ENCODE measurements at places on chromosomes 13 and 19.

DNA sequence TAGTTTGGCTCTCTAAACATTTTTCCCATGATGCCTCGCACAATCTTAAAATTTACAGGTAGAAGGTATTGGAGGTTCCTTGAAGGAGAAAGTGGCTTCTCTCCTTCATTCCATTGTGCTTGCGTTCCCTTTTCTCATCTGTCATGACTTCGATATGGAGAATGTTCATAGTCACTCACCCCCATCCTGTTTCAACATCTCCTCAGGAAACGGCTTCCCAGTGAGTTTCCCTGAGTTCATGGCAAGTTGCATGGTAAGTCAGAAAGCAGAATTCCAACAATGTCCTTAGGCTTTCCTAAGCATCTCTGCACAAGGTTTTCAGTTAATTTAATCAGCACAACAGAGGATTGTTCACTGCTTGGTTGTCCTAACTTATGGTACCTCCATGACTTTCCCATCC lies 581.8 kb upstream of the SLITRK5 start:
- no peak for DNase-seq

GRCh38 chr19:46813839-46814358 lies 25.5 kb upstream of the SLC1A5 start:
- peak; percentile 47 for DNase-seq

DNA sequence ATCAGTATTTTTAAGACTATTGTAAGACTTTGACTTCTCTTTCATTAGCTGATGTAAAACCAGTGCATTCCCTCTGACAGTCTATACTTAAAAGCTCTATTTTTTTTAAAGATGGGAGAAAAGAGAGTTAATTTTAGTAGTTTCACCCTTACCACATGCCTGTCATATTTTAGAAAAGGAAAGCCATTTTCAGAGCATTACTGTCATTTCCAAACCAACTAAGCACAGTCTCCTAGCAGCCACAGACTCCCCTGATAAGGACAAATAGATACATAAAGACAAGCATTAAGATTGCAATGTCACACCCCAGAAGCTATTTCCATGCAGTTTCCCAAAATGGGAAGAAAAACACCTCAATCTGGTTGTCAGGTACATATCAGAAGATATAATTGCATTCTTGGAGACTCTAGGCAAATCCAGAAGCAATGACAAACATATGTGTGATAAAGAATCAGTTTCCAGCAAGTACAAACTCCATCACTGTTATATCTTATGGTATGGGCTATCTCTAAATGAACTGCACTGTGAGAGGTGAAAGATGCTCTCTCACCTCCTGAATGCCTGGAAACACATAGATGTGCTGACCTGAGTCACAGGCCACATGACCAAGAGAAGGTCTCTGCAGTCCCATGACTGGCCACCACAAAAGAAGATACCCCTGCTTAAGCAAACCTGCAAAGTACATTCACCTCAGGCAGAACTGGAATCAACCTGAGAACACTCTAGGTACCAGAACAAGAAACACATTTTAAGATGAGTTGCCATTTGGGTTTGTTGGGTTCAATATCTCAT lies 303.3 kb downstream of the POU4F1 start:
- no peak for DNase-seq

DNA sequence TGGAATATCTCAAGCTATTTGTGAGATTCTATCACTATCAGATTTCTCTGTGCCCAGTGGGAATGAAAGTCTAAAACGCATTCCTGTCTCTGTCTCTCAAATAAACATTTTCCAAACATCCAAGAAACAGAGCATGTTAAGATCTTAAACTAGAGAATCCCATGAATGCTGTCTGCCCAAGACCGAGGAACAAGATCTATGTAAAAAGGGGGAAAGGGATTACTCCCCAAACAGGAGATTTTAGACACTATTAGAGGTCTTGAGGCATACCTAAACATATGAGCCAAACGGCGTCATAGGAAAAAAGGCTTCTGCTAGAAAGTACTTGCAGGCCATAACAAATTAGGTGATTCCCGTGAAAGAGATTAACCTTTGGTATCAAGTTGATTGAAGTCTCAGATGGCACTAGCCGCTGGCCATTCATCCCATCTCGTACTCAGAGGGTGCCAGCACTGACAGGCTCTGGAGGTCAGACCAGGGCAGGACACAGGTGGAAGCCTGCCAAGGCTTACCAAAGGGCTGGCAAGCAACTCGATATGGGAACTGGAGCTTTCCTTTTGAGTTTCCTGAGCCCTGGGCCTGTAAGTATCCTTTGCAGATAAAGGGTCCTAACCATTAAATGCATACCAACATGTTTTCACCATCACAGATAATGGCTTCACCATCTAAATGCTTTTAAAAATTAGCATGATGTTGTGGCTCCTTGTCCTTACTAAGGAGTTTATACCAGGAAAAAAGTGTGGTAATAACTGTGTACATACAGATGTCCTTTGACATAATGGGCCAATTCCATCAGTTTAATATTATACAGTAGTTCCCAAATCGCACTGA lies 225.2 kb downstream of the FOXO1 start:
- no peak for DNase-seq

DNA sequence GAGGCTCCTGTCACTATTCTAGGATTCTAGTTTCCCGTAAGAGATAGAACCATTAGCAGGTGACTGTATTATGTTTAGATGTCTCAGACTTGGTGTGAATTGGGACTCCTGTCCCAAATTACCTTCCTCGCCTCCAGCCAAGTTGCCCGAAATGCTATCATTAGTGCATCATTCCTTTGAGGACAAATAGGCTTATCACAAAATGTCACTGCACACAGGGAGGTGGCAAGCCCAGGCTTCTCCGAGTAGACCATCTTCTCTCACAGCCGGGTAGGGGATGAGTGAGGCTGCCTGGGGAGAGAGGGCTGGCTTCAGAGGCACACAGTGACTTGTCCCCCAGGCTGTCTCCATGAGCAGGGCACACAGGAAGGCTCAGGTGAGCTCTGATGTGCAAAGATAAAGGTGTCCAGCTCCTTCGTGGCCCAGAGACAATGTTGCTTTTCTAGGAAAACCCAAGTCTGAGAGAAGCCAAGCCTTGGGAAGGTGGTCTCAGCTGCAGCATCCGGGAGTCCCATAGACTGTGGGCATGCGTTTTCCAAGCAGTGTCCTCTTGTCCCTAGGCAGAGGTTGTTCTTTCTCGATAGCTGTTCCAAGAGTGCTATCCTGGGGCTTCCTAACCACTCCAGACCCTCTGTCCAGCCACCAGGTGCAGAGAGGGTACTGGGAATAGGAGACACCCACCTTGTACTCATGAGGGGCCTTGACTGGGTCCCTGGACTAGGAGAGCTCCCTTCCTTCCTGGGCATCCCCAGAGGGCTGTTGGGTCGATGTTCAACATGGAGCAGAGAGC lies 163.1 kb upstream of the TSHZ3 start:
- DNase-seq: no peak

DNA sequence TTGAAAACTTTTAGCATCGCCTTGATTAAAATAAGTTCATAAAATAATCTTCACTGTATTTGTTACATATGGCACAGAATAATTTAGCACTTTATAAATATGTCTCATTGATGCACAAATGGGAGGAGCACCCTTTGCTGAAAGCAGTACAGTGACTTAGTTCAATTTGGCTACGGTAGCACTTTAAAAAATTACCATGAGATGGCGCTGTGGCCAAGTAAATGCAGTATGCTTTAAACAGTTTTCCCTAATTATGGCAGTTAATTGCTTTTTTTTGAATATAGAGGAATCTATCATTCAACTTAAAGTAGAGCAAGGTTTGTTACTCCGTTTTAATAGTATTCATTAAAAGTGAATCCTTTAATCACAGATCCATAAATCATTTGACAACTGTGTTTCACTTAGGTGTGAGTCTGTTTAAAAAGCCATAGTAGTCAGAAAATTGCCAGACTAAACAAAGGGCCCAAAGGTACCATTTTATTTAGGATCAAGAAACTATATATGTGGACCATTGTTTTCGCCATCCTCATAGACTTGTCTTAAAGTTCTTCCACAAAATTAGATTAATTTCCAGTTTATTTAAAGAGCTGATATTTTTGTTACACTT lies 34.7 kb upstream of the ESD start:
- peak; percentile 6 for DNase-seq

DNA sequence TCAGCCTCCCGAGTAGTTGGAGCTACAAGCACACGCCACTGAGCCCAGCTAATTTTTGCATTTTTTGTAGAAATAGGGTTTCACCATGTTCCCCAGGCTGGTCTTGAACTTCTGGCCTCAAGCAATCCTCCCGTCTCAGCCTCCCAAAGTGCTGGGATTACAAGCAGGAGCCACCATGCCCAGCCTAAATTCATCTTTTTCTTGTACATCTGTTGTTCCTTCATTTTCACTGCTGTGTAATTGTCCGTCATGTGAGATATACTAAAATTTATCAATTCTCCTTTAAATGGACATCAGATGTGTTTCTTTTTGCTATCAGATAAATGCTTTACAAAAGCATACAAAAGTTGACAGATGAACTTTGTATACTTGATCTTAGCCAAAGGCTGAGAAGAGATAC lies 22.9 kb downstream of the DYRK1B start:
- DNase-seq: no peak

GRCh38 chr13:44651209-44651608 lies 75.1 kb upstream of the TSC22D1 start:
- no peak for DNase-seq

GRCh38 chr13:28537171-28537570 lies 42.2 kb upstream of the FLT1 start:
- DNase-seq: no peak

GRCh38 chr13:44507639-44508038 lies 68.5 kb downstream of the TSC22D1 start:
- DNase-seq: no peak

DNA sequence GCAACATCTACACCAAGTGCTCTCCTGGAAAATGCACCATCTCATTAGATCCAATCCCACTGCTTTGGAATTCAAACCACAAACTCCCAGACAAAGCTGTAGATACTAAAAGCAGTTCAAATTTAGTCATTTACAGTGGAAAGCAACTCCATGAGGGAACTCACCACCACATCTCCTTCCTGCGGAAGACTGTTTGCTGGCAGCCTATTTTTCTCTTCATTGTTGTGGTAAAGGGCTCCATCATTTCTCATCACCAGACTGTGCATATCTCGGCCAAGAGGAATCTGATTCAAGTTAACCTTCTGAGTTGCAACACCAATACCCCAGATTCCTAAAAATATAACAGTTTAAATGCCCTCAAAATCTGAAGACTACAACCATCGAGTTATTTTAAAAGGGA lies 8.4 kb downstream of the SPRYD7 start:
- DNase-seq: no peak

- DNase-seq: no peak
Observed at GRCh38 chr13:24505756-24506155, 6.8 kb downstream of the PARP4 start.

DNA sequence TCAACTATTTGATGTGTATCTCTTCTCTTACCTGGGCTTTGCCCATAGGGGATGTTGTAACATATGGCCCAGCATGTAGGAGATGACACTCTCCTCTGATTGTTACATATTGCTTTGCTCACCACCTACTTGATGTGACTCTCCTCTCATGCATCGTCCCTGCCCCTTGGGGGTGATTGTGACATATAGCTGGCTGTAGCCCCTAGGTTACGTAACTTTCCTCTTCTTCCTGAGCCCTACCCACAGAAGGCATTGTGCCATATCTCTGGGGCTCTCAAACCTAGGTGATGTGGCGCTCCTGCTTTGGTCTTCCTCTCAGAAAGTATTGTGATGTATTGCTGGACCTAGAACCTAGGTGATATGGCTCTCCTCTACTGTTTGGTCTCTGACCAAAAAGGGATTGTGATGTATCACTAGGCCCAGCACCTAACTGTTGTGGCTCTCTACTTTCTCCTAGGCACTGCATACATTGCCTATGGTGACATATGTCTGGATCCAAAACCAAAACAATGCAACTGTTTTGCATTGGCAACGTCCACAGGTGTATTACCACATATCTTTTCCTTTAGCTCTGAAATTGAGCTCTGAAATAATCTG lies 71.9 kb upstream of the ZNF724 start:
- DNase-seq: no peak

- DNase-seq: peak; percentile 54
Observed at GRCh38 chr19:49677231-49677900, at the start of gene PRMT1. Gene PRMT1 (plus strand): TSS chr19:49677271. CDS start chr19:49677281, 10 bp downstream.

DNA sequence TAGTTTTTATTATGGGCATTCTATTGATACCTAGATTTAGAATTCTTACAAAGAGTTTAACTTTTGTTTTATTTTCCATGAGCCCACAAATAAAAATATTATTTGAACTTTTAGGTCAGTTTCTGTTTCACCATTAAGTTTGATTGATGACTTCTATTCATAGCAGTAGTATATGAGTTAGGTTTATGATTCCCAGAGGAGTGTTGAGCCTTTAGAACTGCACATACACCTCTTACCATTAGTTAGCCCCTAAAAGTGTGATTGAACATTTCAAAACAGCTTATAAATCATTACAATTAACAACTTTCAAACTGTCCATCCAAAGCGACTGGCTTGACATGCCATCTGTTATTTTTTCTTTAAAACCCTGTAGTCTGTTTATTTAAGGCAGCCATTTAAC lies 19.0 kb upstream of the PCDH17 start:
- DNase-seq: no peak

GRCh38 chr19:7647156-7647555 lies 10.2 kb downstream of the STXBP2 start:
- DNase-seq: no peak

- DNase-seq: no peak
Observed at GRCh38 chr13:44906230-44906629, 83.0 kb downstream of the NUFIP1 start.

- DNase-seq: no peak
Observed at GRCh38 chr13:112686364-112686763, 3.5 kb upstream of the ATP11A start.

DNA sequence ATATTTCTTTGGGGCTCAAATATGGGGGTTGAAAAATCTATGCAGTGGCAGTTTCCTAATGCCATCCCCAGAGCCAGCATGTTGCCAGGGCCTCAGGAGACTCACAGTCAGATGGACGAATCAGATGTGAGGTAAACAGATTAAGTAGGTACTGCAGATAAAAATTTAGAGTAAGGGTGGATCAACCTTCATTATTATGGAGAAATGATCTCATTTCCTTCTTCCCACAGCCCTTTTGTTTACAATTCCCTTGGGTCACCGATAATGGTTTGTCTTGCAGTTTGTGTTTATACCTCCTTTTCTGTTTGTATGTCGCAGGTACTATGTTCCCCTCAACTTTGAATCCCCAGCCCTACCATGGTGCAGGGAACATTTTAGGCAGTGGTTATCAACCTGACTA lies 20.0 kb downstream of the DIAPH3 start:
- no peak for DNase-seq

Measured in hepatic stellate cell (primary cell).